Spleen (tissue), 13 donors: ENCODE measurements at places on chromosomes 12 and 14. TPM values are rescaled to one million over a fixed set of nuclear protein-coding genes. Genes with fewer than 3 reads are reported as not detected.

DNA sequence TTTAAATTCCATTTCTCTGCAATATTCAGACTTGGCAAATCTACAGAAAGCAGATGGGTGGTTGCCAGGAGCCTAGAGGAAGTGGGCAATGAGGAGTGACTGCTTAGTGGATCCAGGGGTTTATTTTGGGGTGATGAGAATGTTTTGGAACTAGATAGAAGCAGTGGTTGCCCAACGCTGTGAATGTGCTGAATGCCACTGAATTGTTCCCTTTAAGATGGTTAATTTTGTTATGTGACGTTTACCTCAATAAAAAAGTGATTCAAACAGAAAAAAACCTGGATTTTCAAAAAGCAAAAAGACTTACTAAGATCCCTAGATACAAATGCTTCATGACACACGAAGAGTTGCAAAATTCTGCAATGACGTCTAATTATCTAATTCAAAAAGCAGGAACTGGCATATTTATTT lies 34.2 kb downstream of the DAO start:
- no peak for DNase-seq

- DNase-seq = no peak
Observed at GRCh38 chr14:75216427-75217006, 40.1 kb upstream of the TMED10 start.

- DNase-seq = no peak
Observed at GRCh38 chr12:102095677-102096263, 24.1 kb downstream of the NUP37 start.

DNA sequence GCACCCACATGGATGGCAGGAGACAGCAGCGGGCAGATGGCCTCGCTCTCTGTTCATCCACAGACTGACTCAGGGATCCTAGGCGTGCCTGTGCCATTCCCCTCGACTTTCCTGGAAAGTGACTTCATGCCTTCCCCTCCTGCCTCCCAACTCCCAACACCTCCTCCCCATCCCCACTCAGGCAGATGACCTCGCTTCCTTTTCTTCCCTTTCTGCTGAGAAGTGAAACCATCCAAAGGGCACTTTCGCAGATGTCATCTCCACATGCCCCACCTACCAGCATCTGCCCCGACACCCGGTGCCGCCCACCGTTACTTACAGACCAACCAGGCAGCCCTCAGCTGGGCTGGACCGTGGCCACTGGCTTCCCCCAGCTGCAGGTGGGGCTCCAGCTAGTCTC lies 29.6 kb downstream of the BEGAIN start:
- DNase-seq = no peak

DNA sequence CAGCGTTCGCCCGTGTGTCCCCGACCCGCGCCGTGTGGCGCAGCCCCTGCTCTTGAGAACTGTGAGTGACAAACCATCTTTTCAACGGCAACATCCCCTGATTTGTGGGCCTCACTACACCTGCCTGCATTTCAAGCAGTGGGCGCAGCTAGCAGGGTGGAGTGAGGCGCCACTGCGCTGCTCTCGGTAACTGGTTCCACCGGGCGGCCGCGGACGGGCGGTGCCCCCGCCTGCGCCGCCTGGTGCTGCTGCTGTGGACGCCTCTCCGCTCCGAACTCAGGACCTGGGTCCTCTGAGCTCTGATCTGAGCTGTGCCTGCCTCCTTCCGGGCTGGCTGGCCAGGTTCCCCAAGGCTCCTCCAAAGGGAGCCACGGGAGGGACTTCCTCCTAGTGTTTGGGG lies 5.9 kb upstream of the DEGS2 start:
- no peak for DNase-seq

The SALL2 gene
- polyA plus RNA-seq = 0.76 TPM

DNA sequence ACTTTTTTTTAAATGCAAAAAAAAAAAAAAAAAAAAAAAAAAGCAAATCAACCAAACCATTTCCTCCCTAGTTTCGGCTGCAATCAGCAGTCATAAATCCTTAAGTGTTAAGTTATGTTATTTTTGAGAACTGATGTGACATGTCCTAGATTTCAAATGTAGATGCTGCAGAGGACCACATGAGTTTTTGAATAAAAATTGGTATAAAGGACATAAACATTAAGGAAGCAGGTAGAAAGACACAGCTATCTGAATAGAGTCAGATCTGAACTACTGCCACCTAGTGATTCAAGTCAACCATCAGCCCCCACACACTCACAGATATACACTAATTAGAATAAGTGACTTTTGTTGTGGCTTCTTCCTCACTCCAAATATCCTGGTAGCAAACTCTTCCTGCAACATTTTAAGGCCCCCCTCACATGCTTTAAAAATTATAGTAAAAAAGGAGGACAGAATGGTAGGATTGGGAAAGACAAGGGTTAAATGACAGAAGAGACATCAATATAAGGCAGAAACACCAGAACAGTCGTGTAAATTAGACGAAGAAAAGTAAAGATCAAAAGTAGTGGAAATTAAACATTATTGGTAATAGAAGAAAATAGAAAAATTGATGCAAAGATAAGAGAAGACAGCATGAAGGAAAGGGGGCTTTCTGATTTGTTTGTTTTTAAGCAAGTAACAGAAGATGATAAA lies 394.5 kb upstream of the ATP2B1 start:
- no peak for DNase-seq

DNA sequence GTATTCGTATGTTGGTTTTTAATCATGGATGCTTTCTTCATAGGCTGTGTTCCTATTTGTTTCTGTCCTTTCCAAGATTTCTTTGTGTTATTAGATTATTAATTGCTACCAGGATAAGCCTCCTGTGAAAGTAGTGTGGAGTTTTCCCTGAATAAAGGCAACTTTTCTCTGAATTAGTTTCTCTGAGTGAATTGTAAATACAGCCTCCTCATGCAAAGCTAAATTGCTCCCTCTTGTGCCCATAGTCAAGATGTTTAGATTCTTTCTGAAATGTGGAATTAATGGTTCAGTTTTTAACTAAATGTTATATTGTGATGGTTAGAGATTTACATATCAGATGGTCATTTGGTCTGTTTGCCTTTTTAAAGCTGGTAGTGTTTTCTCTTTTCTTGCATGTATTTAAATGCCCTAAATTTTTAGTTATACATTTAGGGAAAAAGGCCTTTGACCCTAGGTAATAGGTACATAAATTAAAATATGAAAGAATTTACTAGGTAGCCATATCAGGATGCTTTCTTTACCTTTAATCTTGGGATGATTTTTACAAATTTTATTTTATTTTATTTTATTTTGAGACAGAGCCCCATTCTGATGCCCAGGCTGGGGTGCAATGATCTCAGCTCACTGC lies 8.9 kb downstream of the APAF1 start:
- DNase-seq = no peak
